Esophagus mucosa (tissue), 1 donor: ENCODE measurements at places on chromosomes 2 and 18. TPM values are rescaled to one million over a fixed set of nuclear protein-coding genes. Genes with fewer than 3 reads are reported as not detected.

The TUBA4B gene
- not detected for total RNA-seq

- ATAC-seq = peak; percentile 81
These were observed 245.6 kb downstream of the TPGS2 start for GRCh38 chr18:36582988-36583745.

DNA sequence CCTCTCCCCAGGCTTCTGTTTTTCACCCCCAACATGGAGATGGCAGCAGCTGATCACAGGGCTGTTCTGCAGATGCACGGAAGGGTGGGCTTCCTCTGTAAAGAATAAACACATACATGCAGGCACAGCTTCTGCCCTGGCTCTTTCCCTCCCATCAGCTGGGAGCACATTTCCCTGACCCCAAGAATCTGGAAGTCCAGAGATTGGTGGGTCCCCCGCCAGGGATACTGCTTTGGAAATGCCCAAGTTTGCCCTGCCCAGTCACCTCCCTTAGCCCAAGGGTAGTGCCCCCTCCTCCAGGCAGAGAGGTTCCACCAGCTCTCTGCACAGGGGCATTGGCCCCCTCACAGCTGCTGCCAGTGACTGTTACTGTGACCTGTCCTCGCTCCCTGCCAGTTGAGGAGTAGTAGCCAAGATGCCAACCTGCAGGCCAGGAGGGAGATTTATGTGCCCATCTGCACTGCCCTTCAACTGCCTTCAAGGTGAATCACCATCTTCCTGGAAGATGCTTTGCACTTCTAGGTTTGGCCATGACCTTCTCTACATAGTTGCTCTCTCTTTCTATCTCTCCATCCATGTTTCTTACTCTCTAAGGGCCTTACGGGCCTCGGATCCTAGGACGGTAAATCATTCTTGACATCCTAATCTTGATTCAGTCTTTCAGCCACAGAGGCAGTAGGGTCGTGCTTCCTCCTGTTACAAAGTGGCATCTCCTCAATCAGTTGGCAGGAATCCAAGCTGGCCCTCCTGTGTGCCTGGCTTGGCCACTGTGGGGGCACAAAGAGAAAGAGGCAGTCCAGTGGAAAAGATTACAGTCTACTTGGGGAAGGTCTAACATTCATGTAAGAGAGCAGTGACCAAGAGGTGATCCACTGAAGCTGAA, 121.8 kb downstream of the CTIF start:
- no peak for ATAC-seq

- no peak for ATAC-seq
These were observed 336.5 kb downstream of the CYP26B1 start for GRCh38 chr2:71811157-71811556.

DNA sequence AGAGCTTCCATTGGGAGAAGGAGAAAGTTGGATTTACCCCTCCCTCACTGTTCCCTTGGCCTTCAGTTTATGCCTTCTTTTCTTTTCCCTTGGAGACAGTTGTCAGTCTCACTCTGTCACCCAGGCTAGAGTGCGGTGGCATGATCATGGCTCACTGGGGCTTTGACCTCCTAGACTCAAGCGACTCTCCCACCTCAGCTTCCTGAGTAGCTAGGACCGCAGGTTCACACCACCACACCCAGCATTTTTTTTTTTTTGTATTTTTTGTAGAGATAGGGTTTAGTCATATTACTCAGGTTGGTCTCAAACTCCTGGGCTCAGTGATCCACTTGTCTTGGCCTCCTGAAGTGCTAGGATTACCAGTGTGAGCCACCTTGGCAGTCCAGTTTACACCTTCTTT, 49.9 kb downstream of the SLC9A4 start:
- ATAC-seq = no peak

The CERKL gene
- total RNA-seq = not detected

- ATAC-seq = peak; percentile 42
These were observed 61.2 kb downstream of the NGEF start for GRCh38 chr2:232951891-232952290.

- no peak for ATAC-seq
These were observed 99.6 kb downstream of the ADD2 start for GRCh38 chr2:70668432-70668831.

- ATAC-seq = peak; percentile 57
These were observed 261.8 kb upstream of the CHAC2 start for GRCh38 chr2:53505826-53506225.

The SCTR gene
- not detected for total RNA-seq

The RND3 gene
- total RNA-seq = 62.3 TPM

The TP53I3 gene
- total RNA-seq = 102 TPM

- peak; percentile 24 for ATAC-seq
These were observed 26.1 kb upstream of the ROCK2 start for GRCh38 chr2:11370377-11371091.

GRCh38 chr2:72963423-72964145, 46.3 kb downstream of the EMX1 start:
- ATAC-seq = no peak

The IL36A gene
- 167 TPM for total RNA-seq

GRCh38 chr2:25441353-25441752, 99.6 kb upstream of the DNMT3A start:
- ATAC-seq = no peak

DNA sequence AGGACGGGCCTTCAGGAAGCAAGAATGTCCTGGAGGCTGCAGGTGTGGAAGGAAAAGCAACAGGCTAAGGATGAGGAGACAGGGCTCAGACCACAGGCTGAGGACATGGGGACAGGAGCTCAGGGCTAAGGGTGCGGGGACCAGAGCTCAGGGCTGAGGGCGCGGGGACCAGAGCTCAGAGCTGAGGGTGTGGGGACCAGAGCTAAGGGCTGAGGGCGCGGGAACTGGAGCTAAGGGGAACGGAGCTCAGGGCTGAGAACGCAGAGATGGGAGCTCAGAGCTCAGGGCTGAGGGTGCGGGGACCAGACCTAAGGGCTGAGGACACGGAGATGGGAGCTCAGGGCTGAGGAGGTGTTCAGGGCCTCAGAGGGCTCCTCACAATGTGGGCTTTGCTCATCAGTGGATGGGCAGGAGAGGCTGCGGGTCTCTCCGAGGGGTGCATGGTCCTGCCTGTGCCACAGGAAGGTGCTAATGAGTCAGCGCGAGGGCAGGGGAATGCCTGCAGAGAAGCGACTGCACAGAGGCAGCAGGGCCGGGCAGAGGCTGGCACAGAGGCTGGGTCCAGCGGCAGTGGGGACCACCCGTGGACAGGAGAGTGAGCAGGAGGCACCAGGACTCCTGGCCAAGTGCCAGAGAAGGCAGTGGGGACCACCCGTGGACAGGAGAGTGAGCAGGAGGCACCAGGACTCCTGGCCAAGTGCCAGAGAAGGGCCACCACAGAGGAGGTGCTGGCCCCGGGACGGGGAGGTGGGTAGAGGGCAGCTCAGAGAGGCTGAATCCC, 271.7 kb downstream of the TWIST2 start:
- no peak for ATAC-seq

DNA sequence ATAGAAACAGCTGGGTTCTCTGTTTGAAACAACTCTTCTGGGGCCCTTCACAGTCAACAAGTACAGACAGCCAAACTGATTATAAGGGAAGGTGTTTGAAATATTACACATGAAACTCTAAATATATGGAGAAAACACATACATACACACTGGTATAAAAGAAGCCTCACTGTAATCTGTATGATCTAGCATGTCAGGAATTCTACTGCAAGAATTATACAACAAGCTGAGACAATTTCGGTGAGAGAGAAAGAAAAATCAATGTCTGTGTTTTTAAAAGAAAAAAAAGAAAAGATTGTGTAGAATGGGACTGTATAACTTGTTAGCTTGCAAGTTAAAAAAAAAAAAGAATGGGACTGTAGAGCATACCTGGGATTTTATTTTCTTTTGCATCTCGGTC, 26.3 kb downstream of the IRS1 start:
- no peak for ATAC-seq

The CYB5A gene
- total RNA-seq = 74.4 TPM

GRCh38 chr2:105447476-105447875, 48.6 kb upstream of the FHL2 start:
- no peak for ATAC-seq

DNA sequence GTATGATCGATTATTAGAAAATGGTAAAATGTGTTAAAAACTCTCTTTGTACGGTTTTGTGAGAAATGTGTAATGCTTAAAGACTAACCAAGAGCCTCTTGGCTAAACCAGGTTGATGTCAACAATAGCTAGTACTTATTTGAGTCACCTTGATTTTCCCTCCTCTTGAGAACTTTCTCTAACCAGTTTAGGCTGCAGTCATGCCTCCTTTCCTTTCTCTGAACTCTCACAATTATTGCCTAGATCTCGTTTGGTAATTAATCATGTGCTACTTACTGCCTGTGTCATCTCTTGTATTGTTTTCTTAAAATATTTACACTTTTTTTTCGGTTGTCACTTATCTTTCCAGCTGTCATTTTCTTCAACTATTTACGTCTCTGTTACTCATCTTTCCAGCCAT, 1.1 kb upstream of the EPC2 start:
- no peak for ATAC-seq

DNA sequence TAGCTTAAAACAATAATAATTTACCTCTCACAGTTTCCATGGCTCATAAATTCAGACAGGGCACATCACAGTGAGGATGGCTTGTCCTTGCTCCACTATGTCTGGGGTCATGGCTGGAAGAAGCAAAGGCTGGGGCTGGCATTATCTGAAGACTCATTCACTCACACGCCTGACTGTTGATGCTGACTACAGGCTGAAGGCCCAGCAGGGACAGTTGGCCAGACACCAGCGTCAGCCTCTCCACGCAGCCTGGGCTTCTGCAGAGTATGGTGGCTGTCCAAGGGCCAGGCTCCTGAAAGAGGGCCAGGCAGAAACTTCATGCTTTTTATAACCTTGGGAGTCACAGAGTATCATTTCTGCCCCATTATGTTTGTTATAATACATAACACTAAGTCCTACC, 33.4 kb downstream of the YPEL5 start:
- no peak for ATAC-seq

The EFHD1 gene
- 1.1 TPM for total RNA-seq

- peak; percentile 84 for ATAC-seq
These were observed 48.6 kb downstream of the RPIA start for GRCh38 chr2:88739985-88740600.

The ANKRD12 gene
- total RNA-seq = 30.8 TPM

GRCh38 chr18:67475673-67476072, 40.8 kb downstream of the DSEL start:
- no peak for ATAC-seq

The EN1 gene
- 0.08 TPM for total RNA-seq

GRCh38 chr2:66389651-66390131, 45.2 kb upstream of the MEIS1 start:
- peak; percentile 89 for ATAC-seq

The MOGAT1 gene
- total RNA-seq = not detected

GRCh38 chr2:220228310-220229006, 601.0 kb downstream of the SLC4A3 start:
- peak; percentile 89 for ATAC-seq

GRCh38 chr18:52289392-52289791, 50.6 kb upstream of the DCC start:
- no peak for ATAC-seq

DNA sequence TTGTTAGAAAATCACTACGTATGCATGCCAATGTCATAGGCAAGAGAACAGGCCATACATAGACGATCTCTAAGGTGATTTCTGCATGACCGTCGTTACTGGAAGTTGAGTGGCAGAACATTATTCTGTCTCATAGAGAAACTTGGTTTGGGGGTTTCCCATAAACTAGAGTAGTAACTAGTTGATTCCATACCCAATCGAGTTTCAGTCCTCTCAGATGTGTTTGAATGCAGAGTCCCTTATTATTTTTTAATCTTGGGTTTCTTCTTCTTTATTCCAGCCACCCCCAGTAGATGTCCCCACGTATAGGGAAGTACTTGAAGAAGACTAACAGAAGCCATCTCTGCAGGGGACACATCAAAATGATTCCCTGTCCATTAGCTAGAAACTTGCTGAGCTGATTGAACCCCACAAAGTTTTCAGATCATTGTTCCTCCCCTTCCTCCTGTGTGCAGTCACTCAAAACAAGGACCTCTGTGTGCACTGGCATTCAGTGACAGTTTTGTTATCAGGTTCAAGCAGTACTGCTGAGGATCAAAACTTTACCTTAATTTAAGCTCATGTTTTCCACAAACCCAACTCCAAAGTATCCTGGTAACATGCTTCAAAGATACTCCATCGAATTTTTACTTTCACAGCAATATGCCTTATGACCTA, 68.4 kb upstream of the CDCA7 start:
- ATAC-seq = no peak

GRCh38 chr18:45221363-45221762, 393.9 kb upstream of the SLC14A2 start:
- ATAC-seq = no peak

GRCh38 chr2:176072951-176073904, 10.5 kb downstream of the EVX2 start:
- no peak for ATAC-seq

- ATAC-seq = no peak
These were observed 141.8 kb upstream of the SLC35G4 start for GRCh38 chr18:11467611-11468010.

The FBXO48 gene
- 1.00 TPM for total RNA-seq

GRCh38 chr2:37827911-37828511, 97.1 kb upstream of the RMDN2 start:
- no peak for ATAC-seq

DNA sequence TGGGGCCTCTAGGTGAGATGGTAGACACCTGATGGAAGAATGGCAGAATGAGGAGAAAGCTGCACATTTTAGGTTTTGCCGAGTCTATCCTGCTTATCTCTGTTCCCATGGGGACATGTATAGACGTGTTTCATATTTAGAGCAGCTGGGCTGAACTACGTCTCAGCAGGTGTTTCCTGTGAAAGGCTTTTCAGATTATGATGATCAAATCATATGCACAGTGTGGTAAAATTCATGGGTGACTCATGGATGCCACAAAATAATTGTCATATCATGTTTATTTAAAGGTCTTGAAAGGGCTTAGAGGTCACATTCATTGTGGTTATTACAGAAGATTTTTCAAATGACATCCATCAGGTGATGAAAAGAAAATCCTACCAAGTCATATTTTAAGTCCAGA, 90.5 kb downstream of the ICOS start:
- ATAC-seq = peak; percentile 82

DNA sequence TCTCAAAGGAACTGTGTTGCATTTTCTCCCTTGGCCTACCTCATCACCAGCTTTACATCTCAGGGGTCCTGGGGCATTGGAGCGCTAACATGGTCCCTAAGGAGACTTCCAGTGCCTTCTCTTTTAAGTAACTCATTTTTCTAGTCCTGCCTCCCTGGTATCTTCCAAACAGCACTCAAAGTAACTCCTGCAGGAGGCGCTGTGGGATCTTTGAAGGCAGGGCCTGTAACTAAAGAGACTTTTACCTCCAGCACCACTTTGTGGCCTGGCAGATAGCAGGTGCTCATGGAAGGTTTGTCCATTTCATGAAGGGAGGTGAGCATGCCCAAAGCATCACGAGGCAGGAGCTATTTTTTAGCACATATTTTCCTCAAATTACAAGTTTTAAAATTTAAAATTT, 411.0 kb upstream of the GYPC start:
- ATAC-seq = no peak

DNA sequence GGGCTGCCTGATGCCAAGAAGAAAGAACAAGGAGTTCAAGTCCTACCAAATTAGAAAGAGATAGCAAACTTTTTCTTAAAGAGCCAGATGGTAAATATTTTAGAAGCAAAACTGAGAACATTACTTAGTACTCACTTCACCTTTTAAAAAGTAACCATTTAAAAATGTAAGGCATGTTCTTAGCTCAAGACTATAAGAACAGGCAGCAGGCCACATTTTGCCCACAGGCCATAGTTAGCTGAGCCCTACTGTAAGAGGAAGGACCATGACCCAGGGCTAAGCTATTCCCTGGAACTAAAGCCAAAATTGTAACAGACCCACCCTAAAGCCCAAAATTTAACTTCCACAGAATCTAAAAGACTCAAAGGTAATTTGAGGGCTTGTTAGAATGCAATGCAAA, 31.3 kb downstream of the USP40 start:
- no peak for ATAC-seq
